ENCODE measurements at places on chromosomes 3 and 15.

DNA sequence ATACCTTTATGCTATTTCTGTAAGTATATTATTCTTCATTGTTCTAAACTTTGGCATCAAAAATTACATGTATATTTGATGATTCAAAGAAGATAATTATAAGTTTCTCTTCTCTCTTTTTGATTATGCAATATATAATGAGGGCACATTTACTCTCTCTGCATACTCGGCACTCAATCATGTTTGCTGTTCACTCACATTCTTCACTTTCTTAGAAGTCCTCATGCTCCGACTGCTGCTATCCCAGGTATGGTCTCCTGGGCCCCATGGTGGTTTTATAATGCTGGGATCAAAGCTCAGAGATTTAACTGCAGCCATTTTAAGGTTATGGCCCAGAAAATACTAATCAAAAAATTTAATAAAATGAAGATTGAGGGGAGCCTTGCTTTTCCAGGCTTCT lies 529.7 kb upstream of the IL12A start:
- no peak for DNase-seq

- no peak for DNase-seq
Measured at GRCh38 chr3:180306691-180307090, 270.0 kb upstream of the PEX5L start.

GRCh38 chr3:148820361-148821245 lies 7.0 kb upstream of the CPB1 start:
- DNase-seq, result no peak

DNA sequence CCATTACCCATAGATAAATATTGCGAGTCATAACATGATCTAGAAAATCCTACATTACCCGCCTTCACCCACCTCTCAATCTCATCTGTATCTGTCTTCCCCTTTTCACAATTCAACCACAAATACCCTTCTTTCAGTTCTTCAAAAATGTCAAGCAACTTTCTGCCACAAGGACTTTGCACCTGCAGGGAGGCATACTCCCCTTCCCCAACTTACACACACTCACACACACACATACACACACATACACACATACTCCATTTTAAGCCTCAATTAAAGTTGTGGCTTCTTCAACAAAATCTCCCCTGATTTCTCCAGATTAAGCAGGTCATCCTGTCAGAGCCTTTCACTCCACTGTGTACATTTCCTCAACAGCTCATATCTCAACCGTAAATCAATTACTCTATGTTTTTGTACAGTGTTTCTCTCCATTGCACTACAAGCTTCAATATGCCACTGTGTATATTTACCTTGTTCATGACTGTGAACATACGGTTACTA lies 33.1 kb upstream of the CCDC50 start:
- DNase-seq, result no peak

GRCh38 chr3:101036213-101036618 lies 43.0 kb upstream of the ABI3BP start:
- no peak for DNase-seq

DNA sequence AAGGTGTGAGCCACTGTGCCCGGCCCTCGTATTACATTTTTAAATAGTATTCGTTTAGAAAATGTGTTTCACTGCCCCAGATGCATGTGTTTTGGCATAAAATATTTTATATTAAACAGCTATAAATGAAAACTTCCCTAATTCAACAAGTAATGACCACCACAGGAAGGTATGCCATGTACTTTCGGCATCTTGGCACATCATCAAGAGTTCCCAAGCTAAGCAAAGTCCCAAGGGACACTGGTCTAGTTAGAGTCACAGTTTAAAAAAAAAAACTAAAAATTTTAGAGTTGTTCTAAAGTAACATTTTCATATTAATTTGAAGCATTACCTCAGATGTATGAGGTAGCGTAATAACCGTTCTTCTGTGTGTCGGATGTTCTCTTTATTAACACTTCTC lies 15.6 kb upstream of the ARPP19 start:
- no peak for DNase-seq

GRCh38 chr3:69011096-69011730 lies 2.3 kb downstream of the EOGT start:
- DNase-seq, result no peak

GRCh38 chr3:56769116-56769707 lies 32.5 kb downstream of the ARHGEF3 start:
- no peak for DNase-seq

DNA sequence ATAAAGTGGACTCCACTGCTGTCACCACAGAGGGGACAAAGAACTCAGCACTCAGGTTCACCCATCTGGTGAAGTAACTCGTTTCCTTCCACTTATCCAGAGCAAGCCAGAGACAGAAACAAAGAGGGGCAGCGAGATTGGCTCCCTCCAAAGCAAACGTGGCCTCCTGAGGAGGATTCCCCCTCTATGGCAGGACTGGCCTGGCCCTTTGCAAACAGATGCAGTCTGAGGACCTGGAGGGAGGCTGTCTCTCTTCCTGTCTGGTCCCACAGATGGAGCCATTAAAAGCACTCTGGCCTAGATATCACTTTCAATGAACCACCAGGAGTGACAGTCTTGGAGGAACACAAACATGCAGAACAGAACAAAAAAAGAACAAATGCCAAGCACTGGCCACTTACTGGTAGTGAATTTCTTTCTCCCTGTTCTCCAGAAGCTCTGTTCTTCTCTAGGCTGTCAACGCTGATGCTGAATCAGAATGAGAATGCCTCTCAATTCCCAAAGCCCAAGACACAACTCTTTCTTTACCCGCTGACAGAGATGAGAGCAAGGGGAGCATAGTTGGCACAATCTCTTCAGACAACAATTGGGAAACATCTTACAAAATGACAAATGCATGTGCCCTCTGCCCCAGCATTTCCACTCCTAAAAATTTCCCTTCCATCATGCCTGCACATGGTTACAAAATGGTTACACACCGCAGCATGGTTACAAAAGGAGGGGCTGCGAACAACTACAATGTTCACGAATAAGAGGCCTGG lies 14.3 kb downstream of the KLHL25 start:
- DNase-seq, result no peak

DNA sequence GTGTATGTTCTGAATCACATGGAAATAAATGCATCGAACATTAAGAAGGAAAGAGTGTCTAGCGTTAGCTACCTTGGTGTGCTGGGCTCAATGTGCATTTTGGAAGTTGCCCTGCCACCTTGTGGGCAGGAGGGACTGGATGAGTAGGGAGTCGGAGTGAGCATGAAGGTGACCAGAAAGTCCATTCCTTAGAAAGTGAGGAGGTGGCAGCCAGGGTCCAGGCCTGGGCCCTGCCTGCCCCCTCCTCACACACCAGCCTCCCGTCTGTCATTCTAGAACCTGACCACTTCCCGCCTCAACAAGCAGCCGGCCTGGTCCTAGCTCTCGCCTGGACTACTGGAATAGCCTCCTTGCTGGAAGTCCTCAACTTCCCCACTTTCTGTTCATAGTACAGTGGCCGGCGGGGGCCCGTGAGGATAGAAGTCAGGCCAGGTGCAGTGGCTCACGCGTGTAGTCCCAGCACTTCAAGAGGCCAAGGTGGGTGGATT lies 10.2 kb upstream of the GATA2 start:
- no peak for DNase-seq

- DNase-seq, result no peak
Measured at GRCh38 chr3:72724070-72724469, 124.2 kb downstream of the SHQ1 start.

GRCh38 chr15:93523481-93523880 lies 434.5 kb upstream of the RGMA start:
- DNase-seq, result no peak

Measured in stimulated activated CD8-positive, alpha-beta memory T cell treated with anti-CD3 and anti-CD28 coated beads, Interleukin-2, amount 100 ng/mL, for 1 hour (primary cell).